Fibroblast of upper back skin (primary cell): ENCODE measurements at places on chromosomes 13 and 19.
A peak's percentile ranks its signal among the peaks of the same experiment; 100 is the strongest.

- DNase-seq: peak; percentile 87
Observed at GRCh38 chr13:98216135-98216565, 39.1 kb upstream of the RNF113B start.

- peak; percentile 51 for DNase-seq
Observed at GRCh38 chr13:32001154-32001768, 30.3 kb upstream of the FRY start.

GRCh38 chr13:48493066-48493765, 39.7 kb downstream of the RCBTB2 start:
- DNase-seq: no peak

DNA sequence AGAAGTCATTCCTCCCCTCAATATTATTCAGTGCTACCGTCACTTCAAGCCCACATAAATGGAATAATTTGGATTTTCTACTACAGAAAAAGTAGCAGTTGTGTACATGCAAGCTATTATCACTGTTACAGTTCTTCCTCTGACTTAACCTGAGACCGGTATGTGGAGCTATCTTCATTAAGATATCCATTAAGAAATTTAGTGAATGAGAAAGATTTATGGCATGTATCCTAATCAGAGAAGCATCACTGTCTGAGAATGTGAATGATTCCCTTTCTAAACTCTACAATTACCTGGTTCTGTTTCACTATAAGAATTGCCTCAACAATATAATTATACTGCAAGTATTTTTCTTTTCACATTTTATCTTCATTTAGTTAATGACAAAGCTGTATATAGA, 278.7 kb downstream of the KLF5 start:
- no peak for DNase-seq
